AG08396 (cell line): ENCODE measurements at places on chromosomes 7 and 10.

GRCh38 chr10:70925377-70926225 lies 37.2 kb upstream of the PCBD1 start:
- DNase-seq, result peak; percentile 77

DNA sequence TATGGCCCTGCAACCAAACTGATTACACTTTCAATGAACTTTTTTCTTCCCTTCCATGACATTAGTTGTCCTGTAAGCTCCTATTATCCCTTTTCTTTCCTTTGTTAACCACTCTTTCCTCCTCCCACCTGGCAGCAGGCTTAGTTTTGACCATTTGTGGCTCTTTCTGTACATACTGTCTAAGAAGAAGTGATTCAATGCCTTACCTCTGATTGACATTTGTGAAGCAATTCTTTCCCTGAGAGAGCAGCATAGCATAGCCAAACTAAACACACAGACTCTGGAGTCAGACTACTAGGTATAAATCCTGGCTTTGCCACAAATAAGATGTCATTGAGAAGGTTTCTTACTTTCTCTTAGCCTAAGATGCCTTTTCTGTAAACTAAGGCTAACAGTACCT lies 48.9 kb downstream of the AHR start:
- DNase-seq, result no peak

GRCh38 chr7:881441-882234 lies 5.3 kb downstream of the GET4 start:
- no peak for DNase-seq

DNA sequence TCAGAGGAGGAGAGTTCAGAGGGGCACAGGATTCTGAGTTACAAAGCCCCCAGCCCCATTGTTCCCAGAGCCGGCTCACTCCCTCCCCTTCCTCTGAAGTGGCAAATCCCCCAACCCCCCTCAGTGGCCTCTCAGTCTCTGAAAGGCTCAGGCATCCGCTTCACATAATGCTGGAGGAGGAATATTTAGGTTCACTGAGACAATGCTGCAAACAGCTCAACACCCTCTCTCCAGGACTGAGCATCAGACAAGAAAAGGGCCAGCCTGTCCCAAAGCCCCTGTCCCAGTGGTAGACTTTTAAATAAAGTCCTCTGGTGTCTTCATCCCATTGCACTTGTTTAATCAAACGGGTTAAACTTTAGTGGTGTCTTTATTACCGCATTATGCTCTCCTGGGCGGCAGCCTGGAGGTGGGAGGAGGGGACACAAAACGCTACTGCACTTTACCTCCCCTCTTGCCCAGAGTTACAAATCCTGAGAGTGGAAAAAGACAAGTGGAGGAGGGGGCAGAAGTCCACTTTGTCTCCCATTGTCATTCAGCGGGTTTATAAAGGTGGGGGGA lies 257.9 kb downstream of the FGFR2 start:
- DNase-seq, result no peak

DNA sequence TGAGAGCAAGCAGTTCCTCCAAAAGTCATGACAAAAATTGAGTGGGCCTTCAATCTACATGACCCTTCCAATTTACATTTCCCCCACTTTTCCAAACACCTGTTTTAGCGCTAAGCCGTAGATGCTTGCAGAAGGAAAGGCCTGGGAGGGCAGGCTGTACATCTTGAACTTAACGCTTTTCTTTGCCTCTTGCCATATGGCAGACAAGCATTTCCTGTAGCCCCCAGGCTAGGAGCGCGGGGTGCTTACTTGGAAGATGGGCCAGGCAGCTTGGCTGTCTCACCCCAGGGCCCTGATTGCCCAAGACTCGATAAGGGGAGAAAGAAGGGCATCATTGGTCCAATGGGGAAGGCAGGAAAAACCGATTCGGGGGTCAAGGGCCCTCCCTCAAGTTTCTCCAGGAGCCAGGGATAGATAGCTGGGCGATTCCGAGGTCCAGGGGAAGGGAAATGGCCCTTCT lies 1.8 kb downstream of the HOXA10 start:
- DNase-seq, result no peak

- DNase-seq, result peak; percentile 67
Measured at GRCh38 chr10:118241229-118242137, 100.6 kb downstream of the FAM204A start.

DNA sequence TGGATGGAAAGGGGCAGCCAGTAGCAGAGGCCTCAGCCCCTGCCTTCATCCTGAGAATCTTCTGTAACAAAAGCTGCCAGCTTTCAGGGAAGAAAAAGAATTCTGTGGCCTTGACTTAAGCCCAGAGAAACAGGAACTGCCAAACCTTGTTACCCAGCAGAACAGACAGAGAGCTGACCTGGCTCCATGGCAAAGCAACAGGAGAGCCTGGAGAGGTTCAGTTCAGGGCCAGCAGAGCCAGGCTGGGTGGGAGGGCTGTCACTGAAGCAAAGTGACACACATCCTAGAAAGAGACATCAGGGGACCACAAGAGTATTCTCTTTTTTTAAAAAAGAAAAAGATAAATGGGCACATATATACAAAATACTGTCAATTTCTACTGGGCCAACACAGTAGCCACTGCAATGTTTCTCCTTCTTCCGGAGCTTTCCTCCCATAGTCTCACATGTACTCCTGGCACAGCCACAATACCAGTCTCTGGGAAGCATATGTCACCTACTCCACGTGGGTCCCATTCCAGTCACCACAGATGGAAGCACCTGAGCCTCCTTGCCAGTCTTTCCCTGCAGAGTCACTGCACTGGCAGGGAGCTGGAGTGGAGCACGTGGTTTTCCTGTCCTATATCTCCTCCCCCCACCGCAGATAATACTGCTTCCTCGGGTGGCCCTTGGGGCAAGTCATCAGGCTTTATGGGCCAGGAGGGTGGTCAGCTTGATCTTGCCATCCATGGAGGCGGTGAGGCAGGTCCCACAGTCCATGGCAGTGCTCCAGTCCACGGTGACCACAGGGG lies 15.2 kb upstream of the CYREN start:
- DNase-seq, result no peak

GRCh38 chr7:121442845-121443244 lies 46.7 kb upstream of the FAM3C start:
- no peak for DNase-seq

GRCh38 chr7:22934023-22934422 lies 79.9 kb downstream of the HYCC1 start:
- no peak for DNase-seq

DNA sequence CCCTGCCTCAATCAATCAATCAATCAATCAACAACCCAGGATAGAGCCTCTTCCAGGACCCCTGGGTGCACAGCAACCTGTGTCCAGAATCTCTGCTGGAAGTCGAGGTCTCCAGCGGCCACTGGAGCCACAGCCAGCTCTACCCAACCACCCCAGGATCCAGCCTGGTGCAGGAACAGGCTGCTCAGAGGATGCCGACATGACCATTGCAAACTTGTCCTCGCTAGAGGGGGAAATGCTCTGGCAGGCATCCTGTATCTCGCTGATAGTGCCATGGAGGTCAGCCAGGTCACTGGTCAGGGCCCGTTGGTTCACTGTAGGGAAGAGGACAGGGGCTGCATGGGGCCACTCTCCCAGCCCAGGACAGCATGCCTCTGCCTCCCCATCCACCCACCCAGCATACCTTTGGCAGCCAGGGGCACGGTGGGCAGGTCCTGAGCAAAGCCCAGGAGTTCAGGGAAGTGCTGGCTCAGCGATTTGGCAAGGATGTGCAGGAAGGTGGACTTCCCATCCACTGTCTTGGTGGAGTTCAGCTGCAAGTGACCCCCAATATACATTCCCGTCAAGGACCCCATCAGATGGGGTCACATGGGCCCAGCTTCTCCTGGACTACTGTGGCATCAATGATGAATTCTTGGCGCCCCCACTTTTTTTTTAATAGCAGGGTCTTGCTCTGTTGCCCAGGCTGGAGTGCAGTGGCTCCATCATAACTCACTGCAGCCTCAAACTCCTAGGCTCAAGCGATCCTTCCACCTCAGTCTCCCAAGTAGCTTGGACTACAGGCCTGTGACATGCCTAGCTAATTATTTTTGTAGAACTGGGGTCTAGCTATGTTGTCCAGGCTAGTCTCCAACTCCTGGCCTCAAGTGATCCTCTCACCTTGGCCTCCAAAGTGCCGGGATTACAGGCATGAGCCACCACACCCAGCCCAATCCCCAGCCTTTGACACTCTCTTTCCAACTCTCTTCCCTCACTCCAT lies 49.4 kb downstream of the GRID2IP start:
- DNase-seq, result peak; percentile 16

DNA sequence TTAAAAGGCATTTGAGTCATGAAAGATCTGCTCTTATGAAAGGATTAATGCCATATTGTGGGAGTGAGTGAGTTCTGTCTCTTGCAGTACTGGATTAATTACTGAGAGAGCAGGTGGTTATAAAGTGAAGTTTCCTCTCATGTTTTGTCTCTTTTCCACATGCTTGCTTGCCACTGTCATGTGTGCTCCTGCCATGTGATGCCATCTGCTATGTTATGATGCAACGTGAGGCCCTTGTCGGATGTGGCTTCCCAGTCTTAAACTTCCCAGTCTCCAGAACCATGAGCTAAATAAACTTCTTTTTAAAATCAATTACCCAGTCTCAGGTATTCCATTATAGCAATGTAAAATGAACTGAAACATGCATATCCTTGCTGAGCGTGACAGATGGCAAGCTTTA lies 22.7 kb upstream of the TCTN3 start:
- no peak for DNase-seq

- DNase-seq, result peak; percentile 45
Measured at GRCh38 chr7:75716992-75717626, 21.6 kb downstream of the HIP1 start.

- DNase-seq, result no peak
Measured at GRCh38 chr7:157905651-157906461, 569.1 kb downstream of the DNAJB6 start.

DNA sequence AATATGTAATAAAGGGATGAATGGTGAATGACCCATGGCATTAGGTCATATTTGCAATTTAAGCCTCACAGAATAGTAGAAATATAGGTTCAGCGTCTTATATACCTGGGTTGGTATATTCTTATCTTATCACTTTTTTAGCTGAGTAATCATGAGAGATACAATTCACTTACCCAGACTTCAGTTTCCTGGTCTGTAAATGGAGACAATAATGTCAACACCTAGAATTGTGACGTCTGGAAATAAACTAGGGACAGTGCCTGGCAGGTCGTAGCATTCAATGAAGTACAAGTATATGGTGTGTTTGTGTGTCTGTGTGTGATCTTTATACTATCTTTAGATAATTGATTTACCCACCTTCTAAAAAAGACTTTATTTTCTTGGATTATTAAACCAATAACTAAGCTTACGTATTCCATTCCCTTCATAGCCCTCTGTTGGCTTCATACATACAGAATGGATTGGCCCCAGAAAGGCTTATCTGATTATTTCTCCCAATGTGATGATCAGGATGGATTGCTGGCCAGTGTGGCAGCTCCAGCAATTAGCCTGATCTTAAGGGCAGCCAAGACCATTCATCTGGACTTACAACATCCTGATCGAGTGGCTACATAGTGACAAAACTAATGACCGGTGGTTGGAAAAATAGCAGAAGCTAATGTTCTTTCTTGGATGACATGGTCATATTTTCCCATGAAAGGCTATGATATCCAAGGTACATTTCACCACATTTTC lies 121.2 kb upstream of the NPVF start:
- no peak for DNase-seq

- DNase-seq, result peak; percentile 36
Measured at GRCh38 chr10:126935263-126935946, 30.2 kb downstream of the DOCK1 start.

- peak; percentile 95 for DNase-seq
Measured at GRCh38 chr10:116742367-116743265, at the start of gene HSPA12A. Gene HSPA12A, minus strand, starts transcription at chr10:116742566. Its CDS starts 97 bp downstream, at chr10:116742469.

GRCh38 chr7:54995610-54996363 lies 23.0 kb upstream of the EGFR start:
- DNase-seq, result no peak

GRCh38 chr10:28710202-28710886 lies 33.0 kb downstream of the BAMBI start:
- no peak for DNase-seq

GRCh38 chr10:71145352-71145945 lies 66.9 kb upstream of the UNC5B start:
- DNase-seq, result no peak

GRCh38 chr10:89307269-89307577 lies 5.4 kb downstream of the IFIT2 start:
- peak; percentile 13 for DNase-seq

DNA sequence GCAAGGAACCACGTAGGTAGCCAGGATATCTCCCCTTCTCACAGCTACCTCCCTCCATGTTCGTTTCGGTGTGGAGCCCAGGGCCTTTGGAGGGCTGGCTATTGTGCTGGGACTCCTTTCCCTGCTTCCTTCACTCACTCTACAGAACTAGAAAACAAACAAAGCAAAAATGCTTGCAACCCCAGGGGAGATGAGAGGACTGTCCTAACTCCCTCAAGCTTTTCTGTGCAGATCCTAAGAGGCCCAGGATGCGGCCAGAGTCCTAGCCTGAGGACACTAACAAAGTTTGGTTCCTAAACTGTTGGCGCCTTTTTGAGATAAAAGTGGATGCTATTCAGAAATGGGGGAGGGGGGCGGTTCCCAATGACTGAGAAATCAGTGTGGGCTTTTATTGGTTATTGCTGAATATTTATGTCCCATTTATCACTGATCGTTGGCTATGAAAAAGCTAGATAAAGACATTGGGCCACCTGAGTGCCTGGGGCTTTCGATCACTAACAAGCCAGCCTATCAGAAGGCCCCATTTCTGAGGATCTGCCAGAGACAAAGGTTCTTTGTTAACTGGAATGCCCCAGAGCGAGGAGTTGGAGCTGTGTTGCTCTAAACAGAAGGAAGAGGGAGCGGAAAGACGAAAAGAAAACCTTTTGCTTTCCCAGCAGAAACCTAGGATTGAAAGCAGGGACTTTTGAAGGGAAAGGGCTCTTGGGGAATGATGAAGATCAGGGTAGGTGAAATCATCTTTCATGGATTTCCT lies 95.2 kb upstream of the EGR2 start:
- no peak for DNase-seq

DNA sequence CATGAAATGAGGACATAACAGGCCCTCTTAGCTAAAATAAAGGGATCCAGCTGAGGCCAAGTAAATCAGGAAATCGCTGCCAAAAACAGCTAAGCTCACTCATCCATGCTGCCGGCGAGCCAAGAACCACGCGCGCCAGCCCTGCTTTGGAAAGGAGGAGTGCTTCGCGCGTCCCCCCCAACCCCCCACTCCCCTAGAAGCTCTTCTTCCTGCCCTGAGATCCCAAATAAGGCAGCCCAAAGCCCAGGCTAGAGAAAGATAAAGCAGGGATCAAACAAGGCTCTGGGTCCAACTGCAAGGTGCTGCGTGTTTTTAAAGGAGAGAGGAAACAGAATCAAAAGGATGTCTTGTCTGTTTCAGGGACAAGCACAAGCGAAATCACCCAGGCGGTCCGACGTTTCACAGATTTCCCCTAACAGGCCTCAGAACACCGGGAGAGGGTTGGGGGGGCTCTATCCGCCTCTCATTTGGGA lies 168.3 kb upstream of the AUTS2 start:
- DNase-seq, result no peak

GRCh38 chr7:142362349-142362748 lies 104.5 kb upstream of the PRSS58 start:
- no peak for DNase-seq

GRCh38 chr7:103640031-103640779 lies 194.2 kb upstream of the SLC26A5 start:
- peak; percentile 23 for DNase-seq
